Foreskin keratinocyte (primary cell): ENCODE measurements at places on chromosomes 4 and X. TPM values are rescaled to one million over a fixed set of nuclear protein-coding genes. Genes with fewer than 3 reads are reported as not detected.

DNA sequence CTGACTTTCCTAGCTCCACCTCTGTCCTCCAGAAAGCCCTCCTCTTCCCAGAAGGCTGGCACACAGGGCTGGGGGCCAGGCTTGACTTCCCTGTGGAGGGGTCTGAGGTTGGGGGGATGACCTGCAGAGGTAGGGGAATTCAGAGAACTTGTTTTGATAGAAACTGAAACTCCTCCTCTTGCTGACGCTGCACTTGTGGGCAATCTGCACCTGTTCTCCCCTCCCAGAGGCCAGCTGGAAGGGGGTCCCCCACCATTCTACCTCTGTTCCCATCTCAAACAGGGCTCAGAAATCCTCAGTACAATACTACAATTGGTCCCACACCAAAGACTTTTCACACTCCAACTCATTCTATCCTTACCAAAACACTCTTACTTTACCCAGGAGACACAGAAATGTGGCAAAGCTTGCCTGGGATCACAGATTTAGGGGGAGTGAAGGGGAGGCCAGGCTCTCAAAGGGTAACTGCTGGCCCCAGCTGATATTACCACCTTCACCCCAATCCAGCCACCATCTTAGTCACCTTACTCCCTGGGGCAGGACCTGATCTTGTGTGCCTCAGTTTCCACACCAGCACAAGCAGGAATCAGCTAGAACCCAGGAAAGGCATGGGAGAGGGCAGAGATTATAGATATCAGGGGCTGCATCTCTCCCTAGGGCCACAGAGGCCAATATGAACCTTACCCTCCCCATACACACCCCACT lies 18.5 kb downstream of the OTUD5 start:
- no peak for DNase-seq

- DNase-seq, result no peak
These were observed 213.9 kb downstream of the SPOCK3 start for GRCh38 chr4:167020410-167020809.

The IL21 gene
- not detected in 2 replicates for total RNA-seq

The EMD gene
- 45.8 and 48.5 TPM in 2 replicates for total RNA-seq
